Type B pancreatic cell (in vitro differentiated cells): ENCODE measurements at places on chromosomes 13 and 19. TPM values are rescaled to one million over a fixed set of nuclear protein-coding genes. Genes with fewer than 3 reads are reported as not detected.
A peak's percentile ranks its signal among the peaks of the same experiment; 100 is the strongest.

DNA sequence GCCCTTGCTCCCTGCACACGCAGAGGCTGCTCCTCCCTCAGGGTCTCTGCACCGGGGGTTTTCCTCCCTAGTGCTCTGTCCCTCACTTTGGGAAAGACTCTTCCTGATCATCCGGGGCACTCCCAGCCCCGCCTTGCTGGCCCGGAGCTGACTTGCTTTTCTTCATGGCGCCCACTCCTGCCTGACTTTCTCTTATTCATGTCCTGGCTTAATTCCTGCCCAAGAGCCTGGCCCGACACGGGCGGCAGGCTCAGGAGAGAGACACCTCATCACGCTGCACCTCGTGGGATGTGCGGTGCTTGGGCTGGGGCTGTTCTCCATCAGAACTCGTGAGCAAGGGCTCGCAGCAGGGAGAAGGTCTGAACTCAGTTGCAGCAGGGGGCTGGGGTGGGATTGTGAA lies 11.8 kb upstream of the PLA2G4C start:
- DNase-seq, result no peak

DNA sequence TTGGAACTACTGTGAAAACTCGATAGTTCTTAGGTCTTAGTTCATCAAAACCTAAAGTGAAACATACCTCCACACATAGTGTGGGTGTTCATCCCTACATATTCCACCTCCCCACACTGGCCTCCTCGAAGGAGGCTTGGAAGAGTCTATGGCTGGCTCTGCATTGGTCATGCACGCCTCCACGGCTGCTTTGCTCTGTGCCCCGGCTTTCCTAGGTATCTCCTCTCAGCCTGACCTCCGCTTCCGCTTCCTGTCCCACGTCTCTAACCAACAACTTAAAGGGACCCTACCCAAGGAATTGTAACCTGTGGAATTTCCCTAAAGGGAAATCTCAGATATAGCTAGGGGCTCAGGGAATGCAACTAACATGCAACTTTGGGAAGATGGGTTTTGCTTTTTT lies 79.7 kb upstream of the MBNL2 start:
- DNase-seq, result no peak

GRCh38 chr13:38664906-38665305 lies 22.0 kb upstream of the FREM2 start:
- no peak for DNase-seq

- DNase-seq, result peak; percentile 81
These were observed 33.0 kb upstream of the ADGRE5 start for GRCh38 chr19:14347999-14348889.

GRCh38 chr19:7228935-7229541 lies 65.2 kb downstream of the INSR start:
- no peak for DNase-seq

DNA sequence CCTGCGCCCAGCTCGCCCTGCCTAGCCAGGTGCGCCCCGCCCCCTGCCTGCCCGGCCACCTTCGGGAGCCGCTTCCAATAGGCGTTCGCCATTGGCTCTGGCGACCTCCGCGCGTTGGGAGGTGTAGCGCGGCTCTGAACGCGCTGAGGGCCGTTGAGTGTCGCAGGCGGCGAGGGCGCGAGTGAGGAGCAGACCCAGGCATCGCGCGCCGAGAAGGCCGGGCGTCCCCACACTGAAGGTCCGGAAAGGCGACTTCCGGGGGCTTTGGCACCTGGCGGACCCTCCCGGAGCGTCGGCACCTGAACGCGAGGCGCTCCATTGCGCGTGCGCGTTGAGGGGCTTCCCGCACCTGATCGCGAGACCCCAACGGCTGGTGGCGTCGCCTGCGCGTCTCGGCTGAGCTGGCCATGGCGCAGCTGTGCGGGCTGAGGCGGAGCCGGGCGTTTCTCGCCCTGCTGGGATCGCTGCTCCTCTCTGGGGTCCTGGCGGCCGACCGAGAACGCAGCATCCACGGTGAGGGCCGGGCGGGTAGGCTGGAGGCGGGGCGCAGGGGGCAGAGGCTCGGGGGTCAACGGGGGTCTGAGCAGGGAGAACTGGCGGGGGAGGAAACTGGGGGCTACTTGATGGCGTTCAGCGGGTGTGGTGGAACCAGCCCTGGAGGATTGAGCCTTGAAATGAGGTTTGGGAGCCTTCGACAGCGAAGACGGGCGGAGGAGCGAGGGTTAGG lies at the start of gene SPINT2:
TSS of gene SPINT2 (plus strand) at position 88 of the 727 bp plus-strand sequence. CDS start at position 408, 320 bp downstream.
- peak; percentile 89 for DNase-seq

DNA sequence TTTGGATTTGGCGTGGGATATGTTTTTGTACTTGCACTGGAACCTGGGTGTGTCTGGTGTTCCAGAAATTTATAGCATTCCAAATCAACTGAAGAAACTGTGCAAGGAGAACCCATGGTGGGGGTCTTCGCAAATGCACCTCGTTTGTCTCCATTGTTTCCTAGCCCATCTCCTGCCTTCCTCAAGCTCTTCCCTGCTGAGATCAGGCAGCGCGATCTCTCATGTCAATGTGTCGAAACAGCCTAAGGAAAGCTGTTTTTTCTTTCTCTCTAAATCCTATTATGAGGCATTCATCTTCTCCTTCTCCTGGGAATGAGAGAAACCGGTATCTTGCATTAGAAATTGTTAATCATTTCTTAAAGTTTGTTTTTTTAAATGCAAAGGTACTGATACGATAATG lies 131.0 kb downstream of the KLF5 start:
- no peak for DNase-seq

DNA sequence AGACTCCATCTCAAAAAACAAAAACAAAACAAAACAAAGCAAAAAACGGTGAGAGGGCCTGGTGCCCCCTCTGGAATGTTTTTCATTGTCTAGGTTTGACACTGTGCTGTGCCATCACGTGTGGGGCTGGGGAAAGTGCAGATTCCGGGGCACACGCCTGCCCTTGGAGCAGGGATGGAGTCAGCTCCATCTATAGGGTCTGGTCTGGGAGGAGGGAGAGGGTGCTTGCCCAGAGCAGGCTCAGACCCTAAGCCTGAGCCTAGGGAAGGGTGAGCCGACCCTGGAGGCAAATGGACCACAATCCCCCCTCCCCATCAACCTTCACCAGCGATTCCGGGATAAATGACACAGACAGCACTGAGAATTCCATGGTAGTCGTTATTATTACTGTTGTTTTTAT lies 10.9 kb upstream of the ZBTB32 start:
- no peak for DNase-seq

- DNase-seq, result no peak
These were observed 15.1 kb downstream of the CC2D1A start for GRCh38 chr19:13920940-13921747.

- no peak for DNase-seq
These were observed 6.1 kb downstream of the PTGIR start for GRCh38 chr19:46618670-46619231.

- no peak for DNase-seq
These were observed 6.8 kb downstream of the SLC8A2 start for GRCh38 chr19:47464675-47465419.

- DNase-seq, result no peak
These were observed 4.3 kb upstream of the DACH1 start for GRCh38 chr13:71871176-71871754.

- DNase-seq, result no peak
These were observed 18.3 kb downstream of the KDM4B start for GRCh38 chr19:4987256-4987655.

- DNase-seq, result no peak
These were observed 47.5 kb downstream of the COLGALT1 start for GRCh38 chr19:17602872-17603510.

DNA sequence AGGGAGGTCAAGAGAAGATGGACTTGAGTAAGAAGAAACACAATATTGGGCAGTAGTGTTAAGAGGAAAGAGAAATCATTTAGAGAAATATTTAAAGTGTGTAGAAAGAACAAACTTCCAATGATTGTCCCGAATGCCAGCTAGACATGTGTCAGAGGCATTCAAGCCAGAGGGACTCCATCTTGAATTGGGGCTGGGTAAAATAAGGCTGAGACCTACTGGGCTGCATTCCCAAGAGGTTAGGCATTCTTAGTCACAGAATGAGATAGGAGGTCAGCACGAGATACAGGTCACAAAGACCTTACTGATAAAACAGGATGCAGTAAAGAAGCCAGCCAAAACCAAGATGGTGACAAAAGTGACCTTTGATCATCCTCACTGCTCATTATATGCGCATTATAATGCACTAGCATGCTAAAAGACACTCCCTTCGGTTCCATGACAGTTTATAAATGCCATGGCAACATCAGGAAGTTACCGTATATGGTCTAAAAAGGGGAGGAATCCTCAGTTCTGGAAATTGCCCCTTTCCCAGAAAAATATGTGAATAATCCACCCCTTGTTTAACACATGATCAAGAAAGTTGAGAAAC lies 127.0 kb upstream of the IPO5 start:
- no peak for DNase-seq

DNA sequence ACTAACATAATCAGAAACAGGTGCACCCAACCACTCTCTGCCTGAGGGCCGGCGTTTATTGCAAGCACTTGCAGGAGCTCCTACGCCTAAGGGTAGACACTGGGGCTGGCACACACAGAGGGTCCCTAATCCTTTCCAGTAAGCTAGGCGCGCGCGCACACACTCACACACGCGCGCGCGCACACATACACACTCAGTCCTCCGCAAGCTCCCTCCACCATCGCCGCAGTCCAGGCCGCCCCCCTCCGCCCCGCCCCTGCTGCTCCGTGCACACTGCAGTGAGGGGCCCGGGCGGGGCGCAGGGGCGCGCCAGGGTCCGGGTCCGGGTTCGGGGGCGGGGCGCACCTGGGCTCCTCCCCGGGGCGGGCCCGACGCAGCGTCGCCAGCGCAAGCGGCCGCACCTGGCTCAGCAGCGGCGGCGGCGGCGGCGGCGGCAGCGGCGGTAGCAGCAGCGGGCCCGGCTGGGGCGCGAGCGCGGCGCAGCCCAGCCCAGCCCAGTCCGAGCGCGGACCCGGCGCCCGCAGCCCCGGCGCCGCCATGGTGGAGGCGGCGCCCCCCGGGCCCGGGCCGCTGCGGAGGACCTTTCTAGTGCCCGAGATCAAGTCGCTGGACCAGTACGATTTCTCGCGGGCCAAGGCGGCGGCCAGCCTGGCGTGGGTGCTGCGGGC lies at the start of gene CAMSAP3:
TSS of gene CAMSAP3 (plus strand) at position 398 of the 668 bp plus-strand sequence. CDS start at position 538, 140 bp downstream.
- DNase-seq, result no peak

DNA sequence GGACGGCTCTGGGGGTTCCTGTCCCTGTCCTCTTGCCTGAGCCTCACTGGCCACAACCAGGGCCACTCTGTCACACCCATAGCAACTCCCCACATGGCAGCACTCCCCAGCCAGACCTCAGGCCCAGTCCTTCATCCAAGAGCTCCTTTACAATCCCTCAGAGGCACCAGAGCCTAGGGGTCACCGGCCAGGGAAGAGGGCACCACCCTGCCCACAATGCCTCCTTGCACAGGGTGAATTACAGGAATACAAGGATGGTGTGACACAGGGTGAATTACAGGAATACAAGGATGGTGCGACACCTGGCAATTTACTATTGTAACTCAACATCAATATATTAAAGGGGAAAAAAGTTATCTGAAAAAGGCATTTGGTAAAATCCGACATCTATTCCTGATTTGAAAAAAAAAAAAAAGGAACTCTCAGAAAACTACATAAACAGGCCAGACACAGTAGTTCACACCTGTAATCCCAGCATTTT lies 16.5 kb downstream of the MIER2 start:
- DNase-seq, result no peak

- DNase-seq, result no peak
These were observed at the start of gene PKN1 for GRCh38 chr19:14432791-14433553. PKN1 (plus strand) TSS chr19:14433306; CDS start chr19:14433522, 216 bp downstream.

DNA sequence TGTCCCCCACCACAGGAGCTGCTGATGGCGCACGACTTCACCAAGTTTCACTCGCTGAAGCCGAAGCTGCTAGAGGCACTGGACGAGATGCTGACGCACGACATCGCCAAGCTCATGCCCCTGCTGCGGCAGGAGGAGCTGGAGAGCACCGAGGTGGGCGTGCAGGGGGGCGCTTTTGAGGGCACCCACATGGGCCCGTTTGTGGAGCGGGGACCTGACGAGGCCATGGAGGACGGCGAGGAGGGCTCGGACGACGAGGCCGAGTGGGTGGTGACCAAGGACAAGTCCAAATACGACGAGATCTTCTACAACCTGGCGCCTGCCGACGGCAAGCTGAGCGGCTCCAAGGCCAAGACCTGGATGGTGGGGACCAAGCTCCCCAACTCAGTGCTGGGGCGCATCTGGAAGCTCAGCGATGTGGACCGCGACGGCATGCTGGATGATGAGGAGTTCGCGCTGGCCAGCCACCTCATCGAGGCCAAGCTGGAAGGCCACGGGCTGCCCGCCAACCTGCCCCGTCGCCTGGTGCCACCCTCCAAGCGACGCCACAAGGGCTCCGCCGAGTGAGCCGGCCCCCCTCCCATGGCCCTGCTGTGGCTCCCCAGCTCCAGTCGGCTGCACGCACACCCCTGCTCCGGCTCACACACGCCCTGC lies 4.4 kb upstream of the NOP53 start:
- no peak for DNase-seq

GRCh38 chr13:47327861-47328260 lies 431.0 kb upstream of the HTR2A start:
- no peak for DNase-seq

GRCh38 chr13:99404005-99404755 lies 97.0 kb upstream of the GPR183 start:
- no peak for DNase-seq

- no peak for DNase-seq
These were observed 220.1 kb downstream of the FOXO1 start for GRCh38 chr13:40446365-40446764.

Gene PNMA8C
- total RNA-seq, result 0.10 and 2.0 TPM in 2 replicates

Gene CD79A
- 0.48 and 0.52 TPM in 2 replicates for total RNA-seq

Gene FUT2
- total RNA-seq, result 9.0 and 13.3 TPM in 2 replicates

Gene ACER1
- not detected in 2 replicates for total RNA-seq

Gene ATXN8OS
- not detected in 2 replicates for total RNA-seq

Gene FFAR2
- total RNA-seq, result 1.1 and 2.2 TPM in 2 replicates

Gene TMIGD2
- total RNA-seq, result not detected in 2 replicates

Gene PEX11G
- 4.8 and 5.7 TPM in 2 replicates for total RNA-seq

Gene ZNF208
- not detected in 2 replicates for total RNA-seq

Gene MAG
- 2.1 TPM in 1 of 2 replicates, not detected in the other for total RNA-seq

Gene CGB2
- total RNA-seq, result not detected in 2 replicates

Gene ZNF274
- total RNA-seq, result 27.2 and 34.1 TPM in 2 replicates
